ENCODE measurements at places on chromosomes 3 and 15. TPM values are rescaled to one million over a fixed set of nuclear protein-coding genes. Genes with fewer than 3 reads are reported as not detected.

GRCh38 chr15:92326236-92326635, 67.4 kb upstream of the ST8SIA2 start:
- H3K4me1 ChIP-seq = no peaks in the 10 kb centered on the region
- H3K36me3 ChIP-seq = no peaks in the 10 kb centered on the region
- peak; percentile 7 for DNase-seq
- no peak overlapping the region for H3K27ac ChIP-seq
- H3K27me3 ChIP-seq = no peaks in the 10 kb centered on the region

DNA sequence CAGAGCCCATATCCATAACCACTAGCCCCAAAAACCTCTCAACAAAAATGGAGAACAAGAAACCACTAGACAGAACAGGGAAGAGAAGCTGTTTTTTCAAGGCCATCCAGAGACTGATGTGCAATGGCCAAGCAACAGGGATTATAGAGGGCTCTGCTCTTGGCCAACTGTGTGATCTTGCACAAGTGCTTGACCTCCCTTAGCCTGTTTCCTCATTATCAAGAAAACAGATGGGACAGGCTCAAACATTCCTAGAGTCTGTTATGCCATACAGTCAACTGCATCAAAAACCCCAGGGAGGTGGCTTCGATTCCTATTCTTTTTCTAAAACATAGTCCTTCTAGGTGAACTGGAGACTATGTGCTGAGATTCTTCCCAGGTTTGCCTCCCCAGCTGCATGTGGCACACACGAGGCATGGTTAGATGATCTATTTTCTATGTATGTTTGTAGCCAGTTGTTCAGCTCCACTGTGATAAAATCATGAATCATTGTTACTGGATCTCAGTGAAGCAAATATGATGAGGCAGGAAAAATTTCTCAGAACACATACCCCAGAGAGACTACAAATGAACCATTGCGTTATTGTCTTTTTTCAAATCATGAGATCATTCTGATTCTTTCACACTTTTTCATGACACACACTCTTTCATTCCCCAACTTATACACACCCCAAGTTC, 132.9 kb upstream of the TGFBR2 start:
- H3K27ac ChIP-seq = no peak overlapping the region
- H3K4me3 ChIP-seq = no peak overlapping the region
- no peaks in the 10 kb centered on the region for H3K36me3 ChIP-seq
- no peak for DNase-seq
- no peaks in the 10 kb centered on the region for H3K4me1 ChIP-seq

- no peaks in the 10 kb centered on the region for H3K27me3 ChIP-seq
- H3K4me3 ChIP-seq = no peak overlapping the region
These were observed 419.6 kb downstream of the DIPK2A start for GRCh38 chr3:144391236-144391635.

DNA sequence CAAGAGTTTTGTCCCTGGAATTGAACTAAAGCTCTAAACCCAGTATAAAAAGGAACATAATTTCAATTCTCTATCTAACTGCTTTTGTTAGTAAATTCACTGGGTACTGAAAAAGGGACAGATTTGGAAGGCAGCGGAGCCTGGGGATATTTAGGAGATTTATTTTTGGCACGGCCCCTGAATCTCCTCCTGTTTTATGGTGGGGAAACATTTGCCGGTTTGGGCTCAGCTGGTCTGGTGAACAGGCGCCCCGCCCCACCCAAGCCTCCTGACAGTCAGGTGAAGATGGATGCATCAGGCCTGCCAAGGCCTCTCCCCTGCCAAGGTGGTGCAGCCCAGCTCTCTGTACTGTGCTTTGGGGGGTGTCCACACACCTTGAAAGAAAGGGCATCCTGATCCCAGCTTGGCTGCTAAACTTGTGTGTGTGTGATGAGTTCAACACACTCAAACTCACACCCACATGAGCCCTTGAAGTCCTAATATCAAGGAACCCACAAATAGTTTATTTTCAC, 46.3 kb downstream of the EBLN2 start:
- no peak overlapping the region for H3K27ac ChIP-seq
- DNase-seq = no peak
- H3K4me3 ChIP-seq = no peak overlapping the region
- no peaks in the 10 kb centered on the region for H3K36me3 ChIP-seq
- no peaks in the 10 kb centered on the region for H3K27me3 ChIP-seq

The RAMAC gene
- 20.3 TPM for total RNA-seq

The FOXB1 gene
- not detected for total RNA-seq

The TMEM207 gene
- total RNA-seq = not detected
